Lung microvascular endothelial cell (primary cell): ENCODE measurements at places on chromosomes 4 and X. TPM values are rescaled to one million over a fixed set of nuclear protein-coding genes. Genes with fewer than 3 reads are reported as not detected.

AMOT gene
- total RNA-seq, result 2.2 and 7.1 TPM in 2 replicates

RAB40AL gene
- total RNA-seq, result under 0.01 and 0.20 TPM in 2 replicates

TEX13D gene
- total RNA-seq, result not detected in 2 replicates

AREG gene
- total RNA-seq, result under 0.01 and 0.22 TPM in 2 replicates

CXCL3 gene
- total RNA-seq, result 0.22 and 0.79 TPM in 2 replicates

L1CAM gene
- under 0.01 TPM in 2 replicates for total RNA-seq

ANAPC4 gene
- total RNA-seq, result 16.8 and 20.8 TPM in 2 replicates

GPRIN3 gene
- 0.40 and 0.65 TPM in 2 replicates for total RNA-seq

CLIC2 gene
- total RNA-seq, result 8.9 and 11.7 TPM in 2 replicates

JAKMIP1 gene
- not detected in 2 replicates for total RNA-seq
